ENCODE measurements at places on chromosomes 1 and 21.

DNA sequence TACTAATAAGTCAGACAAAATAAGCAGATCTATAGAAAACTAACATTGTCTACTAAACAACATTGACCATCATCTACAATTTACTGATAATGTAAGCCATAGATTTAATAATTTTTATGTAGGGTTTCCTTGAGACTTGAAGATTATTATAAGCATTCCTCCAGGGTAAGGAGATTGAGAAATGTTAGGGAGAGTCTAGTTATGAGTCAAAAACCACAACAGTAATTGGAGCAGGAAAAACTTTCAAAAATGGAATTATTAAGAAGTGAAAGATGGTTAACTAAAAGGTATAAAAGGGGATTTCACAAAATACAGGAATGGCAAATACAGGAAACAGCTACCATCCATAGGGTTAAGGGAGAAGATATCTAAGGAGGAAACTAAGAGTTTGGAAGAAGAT is 12.4 kb upstream of the UHMK1 start:
- no peak for DNase-seq

DNA sequence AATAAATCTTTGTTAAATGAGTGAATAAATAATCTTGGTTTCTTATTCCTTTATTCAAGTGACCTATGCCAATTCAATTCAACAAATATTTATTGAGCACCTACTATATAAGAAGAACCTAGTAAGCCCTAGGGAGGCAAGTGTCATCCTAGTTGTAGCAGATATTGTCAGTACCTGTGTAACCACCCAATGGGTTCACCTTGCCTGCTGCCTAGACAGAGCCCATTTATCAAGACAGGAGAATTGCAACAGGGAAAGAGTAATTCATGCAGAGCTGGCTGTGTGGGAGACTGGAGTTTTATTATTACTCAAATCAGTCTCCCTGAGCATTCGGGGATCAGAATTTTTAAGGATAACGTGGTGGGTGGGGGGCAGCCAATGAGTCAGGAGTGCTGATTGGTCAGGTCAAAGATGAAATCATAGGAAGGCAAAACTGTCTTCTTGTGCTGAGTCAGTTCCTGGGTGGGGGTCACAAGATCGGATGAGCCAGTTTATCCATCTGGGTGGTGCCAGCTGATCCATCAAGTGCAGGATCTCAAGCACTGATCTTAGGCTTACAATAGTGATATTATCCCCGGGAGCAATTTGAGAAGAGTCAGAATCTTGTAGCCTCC is 53.8 kb upstream of the KCNA3 start:
- no peak for DNase-seq

GRCh38 chr1:99786751-99787501 is 20.5 kb upstream of the FRRS1 start:
- DNase-seq, result no peak

DNA sequence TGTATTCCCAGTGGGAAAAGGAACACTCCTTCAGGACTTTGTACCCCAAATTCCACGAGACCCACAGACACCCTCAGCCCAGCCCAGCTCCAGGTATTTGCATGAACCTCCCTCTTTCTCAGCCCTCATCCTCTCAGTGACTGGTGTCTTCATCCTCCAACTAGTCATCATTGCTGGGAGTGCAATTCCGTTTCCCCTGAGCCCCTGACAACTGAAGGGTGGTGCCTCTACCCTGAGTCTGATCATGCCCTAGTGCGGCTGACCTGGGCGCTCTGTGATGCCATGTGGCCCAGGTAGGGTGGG is 3.8 kb upstream of the ZNF692 start:
- no peak for DNase-seq

- DNase-seq, result no peak
Observed at GRCh38 chr1:161710560-161710959, 3.5 kb downstream of the FCRLA start.

DNA sequence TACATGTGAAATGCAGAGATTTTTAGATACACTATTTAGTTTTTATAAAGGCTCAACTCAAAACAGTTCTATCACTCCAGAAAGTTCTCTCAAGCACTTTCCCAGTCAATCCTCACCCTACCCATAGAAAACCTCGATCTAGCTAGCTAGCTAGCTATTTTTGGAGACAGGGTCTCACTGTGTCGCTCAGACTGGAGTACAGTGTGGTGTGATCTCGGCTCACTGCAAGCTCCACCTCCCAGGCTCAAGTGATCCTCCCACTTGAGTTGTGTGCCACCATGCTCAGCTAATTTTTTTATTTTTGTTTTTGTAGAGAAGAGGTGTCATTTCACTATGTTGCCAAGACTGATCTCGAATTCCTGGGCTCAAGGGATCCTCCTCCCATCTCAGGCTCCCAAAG is 236.9 kb downstream of the RERE start:
- no peak for DNase-seq

- DNase-seq, result no peak
Observed at GRCh38 chr1:44740179-44740617, 561 bp downstream of the KIF2C start.

- no peak for DNase-seq
Observed at GRCh38 chr1:68173936-68174737, 58.2 kb downstream of the WLS start.

- DNase-seq, result no peak
Observed at GRCh38 chr1:177830531-177831135, 139.2 kb downstream of the SEC16B start.

DNA sequence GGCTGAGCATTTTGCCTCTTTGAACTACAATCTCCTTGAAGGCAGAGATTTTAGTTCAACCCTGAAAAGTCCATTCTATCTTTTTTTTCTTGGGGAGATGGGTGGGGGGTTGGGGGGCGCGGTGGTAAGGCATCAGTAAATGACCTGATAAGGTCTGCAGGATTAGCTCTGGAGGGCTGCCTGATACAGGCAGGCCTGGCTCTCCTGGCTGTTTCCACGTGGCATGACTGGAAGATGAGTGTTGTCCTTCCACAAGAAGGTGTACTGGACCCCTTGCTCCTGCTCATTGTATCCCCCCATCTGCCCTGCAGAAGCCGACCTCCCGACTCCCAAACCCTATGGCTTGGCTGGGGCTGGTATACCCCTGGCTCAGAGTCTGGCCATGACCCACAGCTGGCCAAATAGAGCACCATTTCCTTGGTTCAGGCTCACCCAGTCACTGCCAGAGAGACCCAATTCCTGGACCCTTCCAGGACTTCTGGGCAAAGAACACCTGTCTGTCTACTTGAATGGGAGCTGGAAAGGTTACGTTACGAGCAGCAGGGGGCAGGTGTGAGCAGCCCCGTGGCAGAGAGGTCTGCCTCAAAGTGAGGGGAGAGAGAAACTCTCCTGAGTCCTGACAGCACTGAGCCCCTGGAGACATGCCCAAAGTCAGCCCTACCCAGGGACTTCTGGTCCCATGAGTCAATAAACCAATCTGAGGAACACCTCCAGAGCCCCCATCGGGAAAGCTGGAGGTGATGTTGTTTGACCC is 17.0 kb downstream of the DHRS3 start:
- DNase-seq, result peak; percentile 29
